ENCODE measurements at places on chromosomes 4 and X.

DNA sequence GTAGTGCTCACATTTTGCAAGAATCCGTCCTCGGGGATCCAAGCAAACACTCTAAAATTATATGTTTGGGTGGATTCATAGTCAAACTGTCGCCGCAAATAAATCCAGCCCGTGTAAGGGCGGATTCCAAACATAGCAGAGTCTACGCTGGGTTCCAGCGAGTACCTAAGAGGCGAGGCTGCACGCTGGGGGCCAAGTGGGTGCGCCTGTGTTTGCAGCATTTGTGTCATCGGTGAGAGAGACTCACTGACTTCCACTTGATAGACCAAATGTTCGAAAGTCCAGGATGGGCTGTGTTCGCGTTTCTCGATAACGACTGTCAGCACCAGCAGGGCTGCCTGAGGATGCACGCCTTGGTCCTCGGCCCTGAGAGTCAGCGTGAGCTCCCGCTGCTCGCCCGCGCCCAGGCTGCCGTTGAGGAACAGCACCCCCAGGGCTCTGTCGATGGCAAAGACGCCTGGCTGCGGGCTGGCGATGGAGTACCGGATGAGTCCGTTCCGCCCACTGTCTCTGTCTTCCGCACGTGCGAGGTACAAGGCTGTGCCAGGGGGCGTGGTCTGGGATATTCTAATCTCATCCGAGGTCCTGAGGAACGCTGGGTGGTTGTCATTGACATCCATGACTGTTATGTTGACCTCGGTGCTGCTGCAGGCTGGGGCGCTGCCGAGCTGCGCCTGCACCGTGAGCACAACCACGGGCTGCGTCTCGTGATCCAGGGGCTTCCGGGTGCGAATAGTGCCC is 158.7 kb downstream of the DCHS2 start:
- DNase-seq, result no peak

GRCh38 chr4:182042945-182043344 is 200.3 kb upstream of the TENM3 start:
- no peak for DNase-seq

DNA sequence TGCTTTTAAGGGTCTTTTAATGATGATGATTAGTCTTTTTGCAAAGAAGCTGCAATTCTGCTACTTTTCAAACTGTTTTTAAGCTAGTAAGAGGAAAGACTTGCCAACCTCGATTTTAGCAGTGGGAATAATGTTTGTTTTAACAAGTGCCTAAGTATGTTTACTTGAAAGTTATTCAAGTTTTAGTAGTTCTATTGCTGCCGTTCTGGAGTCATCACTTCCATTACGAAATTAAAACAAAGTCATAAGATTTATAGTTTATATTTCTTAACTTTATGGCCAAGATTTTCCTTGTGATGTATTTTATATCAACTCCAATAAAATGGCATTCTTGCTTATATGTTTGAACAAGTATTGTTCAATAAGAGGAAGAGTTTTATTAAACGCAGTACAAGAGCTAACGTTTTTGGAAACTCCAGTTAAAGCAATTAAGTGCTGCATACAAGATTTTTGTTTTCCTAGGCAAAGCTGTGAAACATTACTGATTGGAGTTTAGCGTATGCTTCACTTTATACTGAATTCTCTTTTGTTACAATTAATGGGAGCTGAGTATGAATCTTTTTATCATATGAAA is 211.3 kb downstream of the TENM3 start:
- DNase-seq, result no peak

- no peak for DNase-seq
These were observed 131.6 kb upstream of the SCML1 start for GRCh38 chrX:17605676-17606075.

DNA sequence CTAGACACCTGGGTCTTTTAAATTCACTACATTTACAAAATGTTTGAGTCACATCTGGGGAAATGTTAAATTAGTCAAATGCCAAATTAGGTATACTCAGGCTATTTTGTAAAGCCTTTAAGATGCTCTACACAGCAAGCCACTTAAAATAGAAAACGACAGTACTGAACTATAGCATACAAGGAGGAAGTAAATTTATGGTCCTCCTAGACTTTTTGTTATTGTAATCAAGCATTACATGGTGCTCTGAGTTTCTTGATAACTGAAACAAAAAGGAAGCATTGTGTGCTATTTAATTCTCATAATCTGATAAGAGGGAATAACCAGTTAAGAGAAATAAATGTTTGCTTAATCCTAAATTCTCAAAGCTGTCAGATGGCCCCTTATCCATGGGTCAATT is 46.2 kb downstream of the SLC9A7 start:
- DNase-seq, result no peak

DNA sequence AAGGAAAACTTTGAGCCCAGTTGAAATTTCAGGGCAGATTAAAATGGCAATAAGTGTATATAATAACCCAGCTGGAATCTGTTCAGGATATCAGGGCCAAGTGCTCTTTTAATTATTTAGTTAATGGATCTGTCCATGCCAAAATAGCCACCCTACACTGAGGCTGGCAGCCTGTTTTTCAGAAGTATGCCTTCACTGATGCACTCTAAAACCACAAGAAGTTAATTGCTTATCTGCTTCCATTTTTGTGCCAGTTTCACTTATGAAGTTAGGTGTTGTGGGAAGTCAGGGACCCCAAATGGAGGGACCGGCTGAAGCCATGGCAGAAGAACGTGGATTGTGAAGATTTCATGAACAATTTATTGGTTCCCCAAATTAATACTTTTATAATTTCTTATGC is 960.3 kb downstream of the C4orf33 start:
- DNase-seq, result no peak
